ENCODE measurements at places on chromosomes 5 and 9.

DNA sequence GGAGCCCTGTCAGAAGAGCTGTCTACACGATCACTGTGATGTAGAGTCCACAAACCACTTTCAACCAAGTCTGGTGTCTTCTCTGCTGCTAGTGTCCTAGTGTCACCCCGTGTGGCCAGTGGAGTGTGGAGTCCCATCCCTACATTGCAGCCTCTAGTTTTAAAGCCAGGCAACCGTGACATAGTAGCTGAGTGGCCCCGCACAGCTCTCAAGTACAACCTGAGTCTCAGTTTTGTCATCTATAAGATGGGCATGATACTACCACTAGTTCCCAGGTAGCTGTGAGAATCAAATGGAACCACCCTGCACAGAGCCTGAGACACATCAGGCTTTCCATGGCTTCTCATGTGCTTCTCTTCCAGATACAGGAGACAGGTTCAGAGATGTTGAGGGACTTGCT lies 43.2 kb upstream of the AKNA start:
- no peak for DNase-seq

GRCh38 chr9:126381195-126381594 lies 54.6 kb downstream of the MVB12B start:
- DNase-seq, result no peak

DNA sequence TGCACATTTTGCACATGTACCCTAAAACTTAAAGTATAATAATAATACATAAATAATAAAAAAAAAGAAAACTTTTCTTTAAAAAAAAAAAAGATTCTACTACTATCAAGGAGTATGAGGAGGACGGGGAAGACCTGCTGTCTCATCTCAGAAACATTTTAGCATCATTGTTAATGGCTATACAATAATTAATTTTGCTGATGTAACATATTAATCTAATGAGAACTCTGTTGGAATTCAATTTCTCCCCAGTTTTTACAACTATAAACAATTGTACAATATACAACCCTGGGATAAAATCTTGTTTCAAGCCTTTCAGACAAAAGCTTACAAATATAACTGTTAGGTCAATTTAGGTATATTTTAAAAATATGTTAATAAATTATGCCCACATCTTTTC lies 139.0 kb upstream of the GRIN3A start:
- DNase-seq, result no peak

DNA sequence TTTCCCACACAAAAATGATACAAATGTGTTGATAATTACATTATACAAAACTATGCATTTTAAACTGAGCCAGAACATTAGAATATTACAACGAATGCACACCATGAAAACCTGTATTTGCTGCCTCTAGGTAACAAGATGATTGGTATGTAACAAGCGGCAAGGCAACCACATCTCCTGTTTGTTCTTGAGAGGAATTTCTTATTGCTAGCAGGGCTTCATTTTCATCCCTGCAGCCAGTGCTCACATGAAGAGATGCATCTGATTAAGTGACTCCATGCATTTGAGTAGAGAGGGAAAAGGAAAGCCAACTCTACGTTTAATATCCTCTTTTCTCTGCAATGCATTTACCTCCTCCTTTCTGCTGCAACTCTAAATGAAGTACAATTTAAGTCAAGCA lies 36.6 kb downstream of the FRMD3 start:
- no peak for DNase-seq

GRCh38 chr5:157076558-157076957 lies 17.6 kb upstream of the HAVCR1 start:
- DNase-seq, result peak; percentile 13

- no peak for DNase-seq
These were observed 234.3 kb downstream of the CHSY3 start for GRCh38 chr5:130138406-130139045.

- no peak for DNase-seq
These were observed 36.3 kb upstream of the GFPT2 start for GRCh38 chr5:180389252-180390101.

DNA sequence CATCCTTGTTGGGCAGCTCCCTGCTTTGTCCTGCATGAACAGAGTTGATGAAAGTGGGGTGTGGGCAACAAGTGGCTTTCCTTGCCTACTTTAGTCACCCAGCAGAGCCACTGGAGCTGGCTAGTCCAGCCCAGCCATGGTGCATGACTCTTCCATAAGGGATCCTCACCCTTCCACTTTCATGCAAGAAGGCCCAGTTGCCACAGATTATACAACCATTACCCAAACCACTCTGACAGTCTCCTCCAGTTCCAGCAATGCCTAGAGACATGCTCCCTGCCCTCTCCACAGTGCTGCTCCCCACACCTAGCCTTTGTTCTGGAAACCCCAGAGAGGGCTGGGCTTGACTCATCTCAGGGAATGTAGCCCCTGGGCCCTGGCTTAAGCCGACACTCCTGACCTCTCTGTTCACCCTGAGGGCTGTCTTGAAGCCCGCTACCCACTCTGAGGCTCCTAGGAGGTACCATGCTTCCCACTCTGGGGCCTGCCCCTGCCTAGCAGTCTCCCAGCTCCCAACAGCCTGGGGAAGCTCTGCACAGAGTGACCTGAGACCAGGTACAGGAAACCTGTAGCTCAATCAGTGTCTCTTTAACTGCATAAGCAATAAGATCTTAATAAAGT lies 3.9 kb downstream of the SLC35A4 start:
- DNase-seq, result no peak

- no peak for DNase-seq
These were observed 199.7 kb downstream of the FSTL4 start for GRCh38 chr5:133412661-133413060.
